ENCODE measurements at places on chromosomes 7 and 10. TPM values are rescaled to one million over a fixed set of nuclear protein-coding genes. Genes with fewer than 3 reads are reported as not detected.

The OPALIN gene
- not detected for total RNA-seq

The PRLHR gene
- not detected for total RNA-seq

The FAM3C gene
- total RNA-seq = 7.9 TPM

The CCSER2 gene
- 148 TPM for total RNA-seq

The THSD7A gene
- total RNA-seq = not detected

The MINDY4 gene
- 0.36 TPM for total RNA-seq

- H3K36me3 ChIP-seq = no peaks in the 10 kb centered on the region
- no peak for DNase-seq
- peaks cover 9% of the 10 kb centered on the region for H3K4me1 ChIP-seq
- H3K27ac ChIP-seq = no peak overlapping the region
- no peak overlapping the region for H3K4me3 ChIP-seq
These were observed 2.5 kb downstream of the USP54 start for GRCh38 chr10:73588656-73589055.

- H3K27me3 ChIP-seq = peaks cover 9% of the 10 kb centered on the region
- H3K27ac ChIP-seq = no peak overlapping the region
- H3K4me3 ChIP-seq = peak overlapping the region; percentile 35
- H3K36me3 ChIP-seq = no peaks in the 10 kb centered on the region
- DNase-seq = no peak
- peaks cover 9% of the 10 kb centered on the region for H3K4me1 ChIP-seq
These were observed 271.7 kb downstream of the TRIL start for GRCh38 chr7:28686418-28686800.

- no peaks in the 10 kb centered on the region for H3K4me1 ChIP-seq
- no peak for DNase-seq
- H3K27ac ChIP-seq = no peak overlapping the region
- no peaks in the 10 kb centered on the region for H3K27me3 ChIP-seq
These were observed 104.2 kb downstream of the PTPN20 start for GRCh38 chr10:47015404-47015803.

DNA sequence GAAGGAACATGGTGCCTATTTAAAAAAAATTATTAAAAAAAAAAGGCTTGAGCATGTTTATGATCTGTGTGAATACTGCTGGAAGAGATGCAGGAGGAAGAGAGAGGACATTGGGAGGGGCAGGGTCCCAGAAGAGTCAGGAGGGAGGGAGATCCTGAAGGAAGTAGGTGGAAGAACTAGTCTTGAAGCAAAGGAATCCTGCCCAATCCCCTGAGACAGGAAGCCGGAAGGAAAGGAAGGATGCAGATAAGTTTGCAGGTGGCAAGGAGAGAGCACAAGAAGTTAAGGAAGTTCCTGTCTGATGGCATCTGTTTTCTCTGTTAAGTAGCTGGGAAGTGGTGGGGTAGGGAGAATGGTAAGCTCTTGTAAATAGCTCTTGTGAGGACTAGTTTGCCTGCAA is 318.5 kb downstream of the DOCK4 start:
- no peak overlapping the region for H3K27ac ChIP-seq
- no peaks in the 10 kb centered on the region for H3K36me3 ChIP-seq

Data from CD4-positive, alpha-beta T cell (primary cell).